ENCODE measurements at places on chromosomes 4 and X. TPM values are rescaled to one million over a fixed set of nuclear protein-coding genes. Genes with fewer than 3 reads are reported as not detected.

GRCh38 chr4:36189511-36190226 lies 54.6 kb downstream of the ARAP2 start:
- DNase-seq: no peak

DNA sequence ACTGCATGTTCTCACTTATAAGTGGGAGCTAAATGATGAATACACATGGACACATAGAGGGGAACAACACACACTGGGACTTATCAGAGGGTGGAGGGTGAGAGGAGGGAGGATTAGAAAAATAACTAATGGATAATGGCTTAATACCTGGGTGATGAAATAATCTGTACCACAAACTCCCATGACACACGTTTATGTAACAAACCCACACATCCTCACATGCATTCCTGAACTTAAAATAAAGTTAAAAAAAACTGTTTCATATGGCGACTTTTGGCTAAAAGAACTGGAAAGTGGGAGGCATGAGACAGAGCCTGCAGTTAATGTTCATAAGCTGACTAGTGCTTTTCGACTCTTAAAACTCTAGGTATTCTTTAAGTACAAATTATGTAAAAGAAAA lies 98.9 kb upstream of the NPFFR2 start:
- DNase-seq: no peak

- no peak for DNase-seq
Measured at GRCh38 chr4:76640353-76640910, 205.4 kb downstream of the SHROOM3 start.

GRCh38 chrX:18377796-18378195 lies 23.3 kb upstream of the SCML2 start:
- no peak for DNase-seq

DNA sequence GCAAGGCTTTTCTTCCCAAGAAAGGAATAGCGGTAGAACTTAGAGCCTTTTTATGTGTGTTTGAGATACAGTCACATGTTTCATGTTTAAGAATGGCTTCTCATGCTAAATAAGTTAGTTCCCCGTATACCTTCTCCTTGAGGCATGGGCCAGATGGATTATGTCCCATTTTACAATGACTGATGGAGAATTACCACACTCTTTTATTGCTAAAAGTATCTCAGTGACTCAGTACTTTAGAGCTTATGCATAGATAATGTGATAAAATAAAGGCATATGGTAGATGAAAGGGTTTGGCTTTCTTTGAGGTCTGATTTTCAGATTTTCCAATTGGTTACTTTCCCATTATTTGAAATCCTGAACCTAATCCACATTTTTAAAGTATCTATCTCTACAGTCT lies 121.8 kb upstream of the BMPR1B start:
- DNase-seq: no peak

- DNase-seq: no peak
Measured at GRCh38 chr4:76214177-76214675, 602 bp upstream of the SCARB2 start.

The NALF2 gene
- polyA plus RNA-seq: 0.95 TPM
